Kidney epithelial cell (primary cell): ENCODE measurements at places on chromosomes 4 and X.

- no peak for DNase-seq
Measured at GRCh38 chr4:26235500-26235899, 85.3 kb upstream of the RBPJ start.

GRCh38 chrX:120365320-120365719 is 3.4 kb downstream of the ATP1B4 start:
- DNase-seq, result no peak

DNA sequence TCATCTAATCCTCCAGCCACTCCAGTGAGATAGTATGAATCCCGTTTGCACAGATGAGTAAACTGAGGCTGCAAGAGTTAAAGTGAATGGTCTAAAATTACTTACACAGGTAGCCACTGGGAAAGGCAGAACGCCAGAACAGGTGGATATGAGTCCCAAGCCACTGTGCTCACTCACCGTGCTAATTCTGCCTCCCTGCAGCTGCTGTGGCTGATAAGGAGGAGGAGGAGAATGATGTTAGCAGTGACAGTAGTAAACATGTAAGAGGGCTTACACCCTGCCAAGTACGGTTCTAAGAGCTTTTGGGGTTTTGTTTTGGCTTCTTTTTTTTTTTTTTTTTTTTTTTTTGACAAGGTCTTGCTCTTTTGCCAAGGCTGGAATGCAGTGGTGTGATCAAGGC is 90.5 kb upstream of the PRPS2 start:
- DNase-seq, result no peak

GRCh38 chrX:41703574-41704029 is 14.8 kb downstream of the GPR34 start:
- no peak for DNase-seq

GRCh38 chrX:1754077-1754476 is 139.2 kb downstream of the ASMT start:
- no peak for DNase-seq

DNA sequence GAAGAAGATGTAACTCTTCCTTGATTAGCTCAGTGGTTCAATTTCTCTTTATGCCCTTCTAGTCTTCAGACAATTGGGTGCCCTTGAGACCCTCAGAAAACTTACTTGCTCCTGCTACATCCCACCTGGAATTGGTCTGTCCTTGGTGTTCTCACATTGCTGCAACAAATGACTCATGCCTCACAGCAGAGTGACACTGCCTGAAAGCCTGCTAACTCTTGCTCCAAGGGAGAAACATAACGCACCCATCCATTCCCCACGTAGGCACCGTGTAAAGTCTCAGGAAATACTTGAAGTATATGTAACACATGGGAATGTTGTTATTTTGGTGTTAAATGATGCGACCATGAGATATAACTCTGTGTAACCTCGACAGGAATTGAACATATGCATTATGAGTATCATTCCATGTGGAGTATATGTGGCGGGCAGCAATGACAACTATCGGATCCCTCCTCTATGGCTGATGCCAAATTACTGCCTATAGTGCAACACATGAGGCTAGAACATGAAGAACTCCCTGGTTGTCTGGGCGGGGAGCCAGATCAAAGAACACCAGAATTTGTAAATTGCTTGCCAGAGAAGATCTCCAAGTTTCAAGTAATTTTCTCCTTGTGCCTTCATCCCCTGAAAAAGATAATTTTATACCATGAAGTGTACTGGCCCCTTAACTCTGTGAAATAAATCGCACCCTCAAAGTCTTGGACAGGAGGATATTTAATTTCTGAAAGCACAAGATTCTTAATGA is 231.3 kb upstream of the STK26 start:
- no peak for DNase-seq
